Vein endothelial cell (primary cell): ENCODE measurements at places on chromosomes 3 and 15. TPM values are rescaled to one million over a fixed set of nuclear protein-coding genes. Genes with fewer than 3 reads are reported as not detected.

CPN2 gene
- total RNA-seq: not detected in 2 replicates

CLDN18 gene
- not detected in 2 replicates for total RNA-seq

LMOD3 gene
- total RNA-seq: not detected in 2 replicates

SLCO2A1 gene
- 2.6 and 10.5 TPM in 2 replicates for total RNA-seq

BCL2A1 gene
- 1.4 TPM in 1 of 2 replicates, not detected in the other for total RNA-seq
